Renal pelvis (tissue), 12 donors: ENCODE measurements at places on chromosomes 2 and 18. TPM values are rescaled to one million over a fixed set of nuclear protein-coding genes. Genes with fewer than 3 reads are reported as not detected.
A peak's percentile ranks its signal among the peaks of the same experiment; 100 is the strongest.

- no peak for DNase-seq
Measured at GRCh38 chr2:102187496-102188150, 800 bp downstream of the IL1RL2 start.

GRCh38 chr2:149225446-149225845 is 104.9 kb upstream of the LYPD6 start:
- peak; percentile 23 for DNase-seq

DNA sequence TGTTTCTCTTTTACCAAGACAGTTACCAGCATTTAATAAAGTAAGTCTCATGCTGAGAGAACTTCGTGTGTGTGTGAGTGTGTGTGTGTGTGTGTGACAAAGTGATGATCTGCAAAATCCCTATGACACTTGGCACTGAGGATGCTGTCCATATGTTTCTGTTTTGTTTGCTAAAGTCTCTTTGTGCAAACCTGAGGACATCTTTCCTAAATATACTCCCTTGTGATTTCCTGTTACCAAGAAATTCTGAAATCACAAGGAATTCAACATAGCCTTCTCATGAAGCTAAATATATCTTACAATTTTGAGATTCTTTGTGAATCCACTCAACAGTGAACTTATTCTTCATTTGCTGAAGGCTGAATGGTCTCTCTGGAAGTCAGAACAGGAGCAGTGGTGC is 1359.7 kb upstream of the NRXN1 start:
- no peak for DNase-seq

DNA sequence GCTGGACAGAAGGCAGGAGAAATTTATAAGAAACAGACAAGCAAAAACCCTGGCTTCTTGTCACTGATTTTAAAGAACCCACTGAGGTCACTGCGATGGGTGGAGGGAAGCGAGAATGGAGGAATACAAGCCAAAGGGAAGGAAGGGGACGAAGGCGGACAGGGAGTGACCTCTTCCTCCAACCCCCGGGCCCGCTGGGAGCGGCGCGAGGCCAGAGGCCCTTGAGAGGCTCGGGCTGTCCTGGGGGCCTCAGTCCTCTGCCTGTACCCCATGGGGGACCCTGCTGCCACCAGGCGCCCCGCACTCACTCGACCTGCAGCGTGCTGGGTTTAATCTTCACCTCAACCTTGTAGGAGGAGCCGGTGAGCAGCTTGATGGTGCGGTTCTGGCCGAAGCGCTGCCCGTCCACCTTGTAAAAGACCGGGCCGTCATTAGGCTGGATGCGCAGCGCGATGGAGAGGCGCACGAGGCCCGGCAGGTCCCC is 793 bp downstream of the CNRIP1 start:
- peak; percentile 1 for DNase-seq

GRCh38 chr2:78486565-78486964 is 538.9 kb upstream of the REG3G start:
- DNase-seq = no peak

DNA sequence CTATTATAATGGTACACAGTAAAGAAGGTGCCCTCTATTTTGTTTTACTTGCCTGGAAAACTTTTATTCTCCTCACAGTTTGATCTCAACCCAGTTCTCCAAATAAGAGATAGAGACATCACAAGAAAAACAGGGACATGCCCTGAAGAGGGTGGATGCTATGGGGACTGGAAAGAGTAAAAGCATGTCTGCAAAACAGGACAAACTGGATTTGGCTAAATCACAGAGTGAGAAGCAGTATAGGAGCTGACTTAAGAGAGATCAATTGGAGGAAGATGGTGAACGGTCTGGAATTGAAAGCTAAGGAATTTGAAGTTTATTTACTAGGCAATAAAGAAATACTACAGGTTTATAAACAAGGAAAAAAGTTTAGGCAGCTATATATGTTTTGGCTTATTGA is 33.0 kb downstream of the SP140L start:
- DNase-seq = no peak

DNA sequence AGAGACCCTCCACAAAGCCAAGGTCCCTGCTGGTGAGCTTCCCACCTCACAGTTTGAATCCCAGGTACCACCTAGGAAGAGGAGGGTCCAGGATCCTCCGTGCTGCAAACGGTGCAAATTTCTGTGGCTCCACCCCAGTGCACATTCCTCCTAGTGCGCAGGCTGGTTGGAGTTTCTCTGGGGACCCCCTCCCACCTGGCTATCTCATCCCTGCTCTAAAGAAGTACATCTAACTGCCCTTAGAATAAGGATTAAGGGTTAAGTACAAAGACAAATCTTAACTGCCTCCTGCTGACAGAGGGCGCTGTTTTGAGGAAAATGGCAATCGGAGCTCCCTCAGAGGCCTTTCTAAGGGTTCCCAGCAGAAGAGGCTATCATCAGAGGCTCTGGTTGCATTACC is 109.6 kb upstream of the FSIP2 start:
- no peak for DNase-seq

DNA sequence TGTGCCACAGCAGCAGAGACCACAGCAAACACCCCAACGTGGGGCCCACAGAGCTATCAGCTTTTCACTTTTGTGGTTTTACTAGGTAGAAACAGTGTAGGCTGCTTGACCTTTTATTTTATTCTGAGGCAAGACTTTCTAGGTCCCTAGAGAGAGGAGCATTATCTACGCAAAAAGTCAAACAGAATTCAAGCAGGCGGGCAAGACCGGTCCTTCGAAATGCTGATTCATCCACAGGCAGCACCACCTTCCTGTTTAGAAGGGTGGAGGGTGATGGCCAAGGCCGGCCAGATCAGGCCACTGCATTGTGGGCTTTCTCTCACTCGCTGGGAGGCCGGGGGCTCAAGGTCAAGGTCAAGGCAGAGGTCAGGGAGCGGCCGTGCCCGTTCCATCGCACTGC is 573.0 kb downstream of the GALR1 start:
- DNase-seq = no peak

- DNase-seq = no peak
Measured at GRCh38 chr18:48064978-48065600, 134.6 kb upstream of the SMAD2 start.

- peak; percentile 45 for DNase-seq
Measured at GRCh38 chr2:173571021-173571821, 216.5 kb downstream of the CDCA7 start.

GRCh38 chr2:145740302-145740701 is 1220.4 kb upstream of the ZEB2 start:
- DNase-seq = no peak

DNA sequence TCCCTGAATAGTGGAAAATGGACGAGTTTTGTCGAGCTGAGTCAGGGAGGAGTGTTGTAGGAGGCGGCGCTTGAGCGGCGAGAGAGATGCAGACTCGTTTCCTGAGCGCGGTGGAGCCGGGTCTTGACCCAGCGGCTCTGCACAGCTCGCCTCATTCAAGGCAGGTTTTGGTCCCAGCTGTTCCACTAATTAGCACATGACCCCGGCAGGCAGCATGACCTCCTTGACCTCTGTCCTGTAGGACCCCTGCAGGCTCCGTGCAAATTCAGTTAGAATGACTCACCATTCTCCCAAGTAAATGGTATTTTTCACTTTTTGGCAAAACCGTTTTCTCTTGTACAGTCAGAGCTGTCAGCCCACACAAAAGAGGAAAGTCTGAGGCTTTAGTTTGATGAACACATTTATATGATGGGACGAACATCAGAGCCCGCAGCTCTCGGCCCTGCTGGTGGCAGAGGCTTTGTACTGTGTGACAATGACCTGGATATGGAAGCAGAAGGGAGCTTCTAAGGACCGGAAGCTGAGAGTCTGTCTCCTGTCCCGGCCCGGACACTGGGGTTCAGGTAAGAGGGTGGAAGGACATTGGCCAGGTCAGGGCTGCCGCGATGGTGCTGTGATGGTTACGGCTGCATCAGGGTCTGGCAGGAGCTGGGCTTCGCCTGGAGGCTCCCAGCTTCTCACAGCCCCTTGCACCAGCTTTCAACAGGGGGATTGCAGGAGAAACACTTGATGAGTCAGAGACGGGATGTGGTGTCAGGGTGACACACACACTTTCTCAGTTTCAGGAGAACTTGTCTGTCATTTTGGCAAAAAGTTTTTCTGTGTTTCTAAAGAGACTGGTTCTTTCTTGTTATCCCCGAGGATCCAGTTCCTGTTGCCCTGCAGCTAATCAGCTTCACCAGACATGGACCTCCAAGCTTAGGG is 29.9 kb upstream of the ALKAL2 start:
- DNase-seq = no peak

DNA sequence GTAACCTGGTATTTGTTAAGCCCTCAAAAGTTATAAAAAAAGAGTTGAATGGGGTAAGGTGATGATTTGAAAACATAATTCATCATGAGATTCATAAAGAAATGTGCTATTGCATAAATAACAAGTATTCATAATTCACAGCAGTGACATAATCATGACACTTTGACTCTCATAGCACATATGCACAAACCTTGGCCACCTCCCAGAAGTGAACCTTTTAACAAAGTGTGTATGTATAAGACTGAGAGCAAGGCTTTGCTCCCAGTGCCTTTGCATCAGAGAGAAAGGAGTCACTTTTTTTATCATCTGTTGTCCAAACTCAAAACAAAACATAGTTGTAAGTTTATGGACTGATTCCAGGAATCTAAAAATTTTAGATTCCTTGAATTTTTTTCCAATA is 15.0 kb upstream of the HTR2B start:
- DNase-seq = no peak

- no peak for DNase-seq
Measured at GRCh38 chr2:205803500-205803899, 121.2 kb downstream of the NRP2 start.

The HS6ST1 gene
- polyA plus RNA-seq = 92.9 TPM

The HSBP1L1 gene
- 28.3 TPM for polyA plus RNA-seq

The IGFBP2 gene
- 243 TPM for polyA plus RNA-seq

The MATN3 gene
- 3.0 TPM for polyA plus RNA-seq

The RTP5 gene
- polyA plus RNA-seq = not detected

The LAMA1 gene
- 106 TPM for polyA plus RNA-seq

The CFAP65 gene
- 0.07 TPM for polyA plus RNA-seq

The RAD51AP2 gene
- 0.17 TPM for polyA plus RNA-seq
